Smooth muscle cell of the coronary artery (primary cell): ENCODE measurements at places on chromosomes 3 and 15. TPM values are rescaled to one million over a fixed set of nuclear protein-coding genes. Genes with fewer than 3 reads are reported as not detected.

Gene PFKFB4
- total RNA-seq, result 4.3 and 17.1 TPM in 2 replicates

Gene PCNP
- total RNA-seq, result 33.1 and 75.9 TPM in 2 replicates

Gene GOLGA6L6
- not detected in 2 replicates for total RNA-seq

Gene DAZL
- not detected in 2 replicates for total RNA-seq
